ENCODE measurements at places on chromosomes 5 and 9.
A peak's percentile ranks its signal among the peaks of the same experiment; 100 is the strongest.

GRCh38 chr5:29208024-29208423 lies 1985.5 kb upstream of the CDH6 start:
- no peak for DNase-seq

- no peak for DNase-seq
Observed at GRCh38 chr5:96064877-96065276, 103.2 kb upstream of the ELL2 start.

DNA sequence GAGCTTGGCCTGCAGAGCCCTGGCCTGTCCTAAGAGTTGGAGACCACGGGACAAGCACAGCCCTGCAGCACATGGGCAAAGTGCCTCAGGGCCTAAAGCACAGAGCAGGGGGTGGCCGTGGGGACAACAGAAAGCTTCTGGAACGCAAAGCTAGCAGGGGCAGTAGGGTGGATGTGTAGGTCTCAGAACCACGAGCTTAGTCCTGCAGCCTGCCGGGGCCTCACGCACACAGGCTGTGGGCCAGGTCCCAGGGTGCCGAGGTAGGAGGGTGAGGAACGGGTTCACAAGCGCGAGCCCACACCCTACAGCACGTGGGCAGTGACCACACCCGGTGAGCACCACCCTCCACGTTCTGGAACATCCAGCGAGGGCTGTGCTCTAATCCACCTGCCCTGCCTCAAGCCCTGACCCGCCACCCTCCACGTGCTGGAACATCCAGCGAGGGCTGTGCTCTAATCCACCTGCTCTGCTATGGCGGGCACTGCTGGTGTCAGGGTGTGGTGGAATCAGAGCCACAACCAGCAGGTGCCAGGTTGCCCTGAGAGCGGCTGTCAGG lies 9.3 kb downstream of the CLPTM1L start:
- DNase-seq, result no peak

DNA sequence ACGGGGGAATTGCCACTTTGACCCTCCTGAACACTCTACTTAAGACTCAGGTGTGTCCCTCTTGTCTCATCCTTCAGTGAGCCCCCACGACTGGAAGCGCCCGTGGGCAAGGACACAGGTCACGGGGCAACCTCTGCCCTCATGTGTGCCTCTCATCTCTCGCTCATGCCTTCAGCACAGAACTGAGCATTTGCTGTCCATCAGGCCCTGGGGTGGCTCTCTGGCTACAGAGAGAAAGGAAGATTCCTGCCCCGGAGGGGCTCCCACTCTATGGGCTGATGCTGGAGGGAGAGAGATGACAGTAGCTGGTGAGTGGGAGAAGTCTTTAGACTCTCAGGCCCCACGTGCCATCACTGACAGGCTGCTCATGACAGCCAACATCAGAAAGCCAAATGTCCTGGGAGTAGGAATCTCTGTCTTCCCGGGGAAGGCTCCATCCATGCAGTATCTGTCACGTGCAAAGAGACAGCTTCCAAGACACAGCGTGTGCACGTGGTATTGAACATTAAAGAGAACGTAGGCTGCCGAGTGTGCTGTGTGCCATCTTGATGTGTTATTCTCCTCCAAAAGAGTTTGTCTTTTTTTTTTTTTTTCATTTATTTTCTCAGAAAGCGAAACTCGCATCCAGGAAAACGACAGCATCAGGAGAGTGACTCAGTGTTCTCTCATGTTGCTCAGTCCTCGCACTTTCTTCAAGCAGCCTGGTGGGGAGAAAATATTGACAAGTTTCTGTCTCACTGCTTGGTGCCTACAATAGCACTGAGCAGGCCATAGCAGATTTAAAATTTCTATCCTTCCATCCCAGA lies 190.5 kb downstream of the GAS1 start:
- DNase-seq, result no peak

DNA sequence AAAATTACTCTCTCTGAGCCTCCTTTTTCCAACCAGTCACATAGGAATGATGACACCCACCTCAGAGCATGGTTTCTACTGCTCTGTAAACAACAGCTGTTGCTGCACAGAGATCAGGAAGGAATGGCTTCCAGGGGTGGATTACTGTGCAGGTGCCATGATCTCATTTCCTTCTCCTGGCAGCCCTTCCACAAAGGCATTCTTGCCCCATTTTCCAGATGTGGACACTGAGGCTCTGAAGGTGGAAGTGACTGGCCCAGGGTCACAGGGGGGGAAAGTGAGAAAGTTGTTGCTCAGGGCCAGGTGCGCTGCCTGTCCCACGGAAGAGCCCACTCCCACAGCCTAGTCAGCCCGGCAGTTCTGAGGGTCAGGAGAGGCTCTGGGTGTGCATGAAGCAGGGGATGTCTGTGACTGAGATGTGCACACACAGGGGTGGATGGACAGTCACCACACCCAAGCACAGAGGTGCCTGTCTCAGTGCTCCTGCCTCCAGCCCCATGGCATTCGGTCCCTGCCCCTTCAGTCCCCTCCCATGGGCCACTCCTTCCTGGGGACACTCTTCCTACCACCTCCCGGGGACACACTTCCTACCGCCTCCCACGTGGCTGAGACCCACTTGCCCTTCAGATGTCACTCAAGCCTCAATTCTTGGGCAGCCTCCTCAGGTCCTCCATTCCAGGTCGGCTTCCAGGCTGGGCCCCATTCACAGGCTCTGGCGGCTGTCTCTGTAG lies 17.0 kb downstream of the FGFR4 start:
- no peak for DNase-seq

DNA sequence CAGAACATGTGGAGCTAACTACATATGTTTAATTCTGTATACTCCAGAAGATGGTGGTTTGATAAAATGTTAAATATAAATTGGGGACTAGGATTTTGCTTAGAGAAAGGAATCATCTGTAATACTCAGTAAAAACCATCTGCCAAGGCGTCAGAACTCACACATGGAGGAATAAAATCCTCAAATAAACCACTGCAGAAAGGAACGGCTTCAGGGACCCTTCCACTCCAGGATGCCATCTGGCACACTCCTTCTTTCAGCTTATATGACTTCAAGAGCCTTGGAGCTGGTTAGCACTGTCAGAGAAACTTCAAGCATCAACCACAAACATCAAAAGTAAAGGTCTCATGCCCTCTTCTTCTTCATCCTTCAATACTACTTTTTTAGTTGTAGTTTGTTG lies 360.6 kb downstream of the PLK2 start:
- no peak for DNase-seq

- no peak for DNase-seq
Observed at GRCh38 chr9:124355039-124355940, 60.0 kb downstream of the PSMB7 start.

- no peak for DNase-seq
Observed at GRCh38 chr9:131349522-131349880, 44.4 kb upstream of the PRRC2B start.

DNA sequence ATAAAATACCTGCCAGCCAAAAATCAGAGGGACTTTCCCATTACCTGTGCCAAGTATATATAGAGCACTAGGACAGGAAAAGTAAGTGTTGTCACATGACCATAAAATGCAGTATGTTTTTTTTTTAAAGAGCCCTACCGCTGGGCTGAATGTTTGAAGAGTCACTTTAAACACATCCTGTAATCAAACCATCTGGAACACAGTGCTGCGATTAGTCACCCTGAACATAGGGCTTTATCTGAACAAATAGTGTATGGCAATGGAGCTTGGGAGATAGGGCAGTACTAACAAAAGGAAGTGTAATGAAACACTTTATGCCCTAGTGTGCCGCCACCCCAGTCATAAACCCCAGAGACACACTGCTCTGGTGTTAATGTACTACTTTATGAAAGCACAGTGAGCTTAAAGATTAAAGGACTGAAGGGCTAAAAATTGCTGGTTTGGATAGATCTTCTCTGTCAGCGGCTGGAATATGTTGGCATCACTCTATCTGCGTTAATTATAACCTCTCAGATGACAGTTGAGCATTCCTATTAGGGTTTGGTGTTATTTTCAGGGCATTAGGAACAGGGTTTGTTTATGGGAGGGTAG lies 90.4 kb downstream of the ZNF608 start:
- DNase-seq, result no peak

DNA sequence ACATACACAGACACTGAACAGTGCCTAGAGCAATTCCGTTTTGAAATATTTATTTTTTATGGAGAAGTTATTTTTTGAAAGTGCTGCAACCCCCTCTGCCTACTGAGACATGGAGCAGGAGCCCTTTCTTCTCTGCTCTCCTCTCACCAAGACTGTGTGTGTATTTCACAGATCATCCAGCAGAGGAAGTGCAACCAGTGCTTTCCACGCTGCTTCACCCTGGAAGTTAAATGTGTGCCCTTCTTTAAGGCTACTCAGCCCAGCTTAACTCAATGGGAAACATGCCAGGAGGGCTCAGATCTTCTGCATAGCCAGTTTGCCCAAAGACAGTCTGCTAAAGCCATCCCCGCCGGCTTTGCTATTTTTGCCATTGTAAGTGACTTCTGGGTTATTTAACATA lies 606.3 kb downstream of the TLE1 start:
- no peak for DNase-seq

DNA sequence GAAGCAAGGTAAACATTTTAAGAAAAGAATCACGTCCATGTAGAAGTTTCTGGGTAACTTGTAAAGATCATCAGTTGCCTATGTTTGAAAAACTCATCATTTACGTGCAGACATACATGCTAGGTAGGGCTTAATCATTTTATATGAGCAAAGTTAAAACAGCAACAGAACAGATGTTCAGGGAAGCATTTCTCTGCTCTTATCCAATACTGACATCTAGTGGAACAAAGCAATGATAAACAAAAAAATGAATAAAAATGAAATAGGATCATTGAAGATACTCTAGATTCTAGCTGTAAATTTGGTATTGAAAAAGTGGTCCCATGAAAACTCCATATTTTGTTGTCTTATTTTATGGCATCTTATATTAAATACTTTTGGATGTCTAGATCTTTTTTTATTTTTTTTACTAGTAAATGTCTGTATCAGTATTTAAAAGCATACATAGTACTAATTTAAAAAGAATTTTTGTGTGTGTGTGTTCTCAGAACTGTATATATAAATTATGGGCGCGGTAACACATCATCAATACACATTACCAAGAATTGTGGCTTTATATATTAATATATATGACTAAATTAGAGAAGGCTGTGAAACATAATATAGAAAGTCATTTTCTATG lies 1050.2 kb downstream of the CDH12 start:
- DNase-seq, result no peak

DNA sequence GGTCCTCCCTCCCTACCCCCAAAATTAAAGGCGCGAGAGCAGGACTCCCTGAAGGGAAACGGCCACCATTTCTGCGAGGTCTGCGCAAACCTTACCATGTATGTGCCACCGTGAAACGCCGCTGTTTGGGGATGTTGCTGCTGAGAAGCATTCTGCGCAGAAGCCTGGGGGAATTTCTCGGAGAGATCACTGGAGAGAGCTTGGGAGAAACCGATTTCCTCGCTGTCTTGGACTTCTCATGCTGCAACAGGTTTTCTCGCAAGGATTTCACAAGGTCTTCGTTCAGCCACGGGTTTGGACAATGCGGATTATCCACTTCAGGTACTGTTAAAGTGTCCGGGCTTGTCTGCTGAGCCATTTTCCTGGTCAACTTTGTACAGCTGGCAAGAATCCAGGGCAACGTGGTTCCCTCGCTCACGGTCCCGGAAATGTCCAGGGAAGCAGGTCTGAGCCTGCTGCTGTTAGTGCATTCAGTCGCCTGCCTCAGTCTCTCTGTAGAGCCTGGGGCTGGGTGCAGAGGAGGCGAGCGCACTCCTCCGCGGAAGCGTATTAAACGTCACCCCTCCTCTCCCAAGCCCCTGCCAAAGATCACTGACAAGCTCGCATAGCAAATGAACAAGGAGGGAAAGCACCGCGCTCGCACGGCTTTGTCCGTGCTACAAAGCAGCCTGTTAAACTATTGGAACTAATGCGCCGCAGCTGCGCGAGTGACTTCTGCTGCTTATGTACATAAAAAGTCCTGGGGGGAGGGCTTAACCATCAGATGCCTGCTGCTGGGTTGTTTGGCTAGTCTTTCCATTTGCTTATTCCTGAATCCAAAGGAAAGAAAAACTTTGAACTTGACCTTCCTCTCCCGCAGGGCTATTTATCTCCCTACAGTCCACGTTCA lies 125.1 kb downstream of the PDE4D start:
- DNase-seq, result peak; percentile 57

- no peak for DNase-seq
Observed at GRCh38 chr9:9819886-9820285, 792.9 kb downstream of the PTPRD start.
